ENCODE measurements at places on chromosomes 4 and X. TPM values are rescaled to one million over a fixed set of nuclear protein-coding genes. Genes with fewer than 3 reads are reported as not detected.

GRCh38 chrX:23644744-23645143 lies 22.5 kb upstream of the PRDX4 start:
- H3K4me3 ChIP-seq: no peak overlapping the region
- H3K27ac ChIP-seq: no peak overlapping the region
- H3K36me3 ChIP-seq: no peaks in the 10 kb centered on the region
- H3K4me1 ChIP-seq: no peaks in the 10 kb centered on the region

GRCh38 chrX:48965959-48966358 lies 5.7 kb downstream of the KCND1 start:
- H3K27ac ChIP-seq: no peak overlapping the region
- H3K27me3 ChIP-seq: no peaks in the 10 kb centered on the region
- no peak for DNase-seq
- H3K4me1 ChIP-seq: peaks cover 2% of the 10 kb centered on the region
- H3K36me3 ChIP-seq: peaks cover 5% of the 10 kb centered on the region

DNA sequence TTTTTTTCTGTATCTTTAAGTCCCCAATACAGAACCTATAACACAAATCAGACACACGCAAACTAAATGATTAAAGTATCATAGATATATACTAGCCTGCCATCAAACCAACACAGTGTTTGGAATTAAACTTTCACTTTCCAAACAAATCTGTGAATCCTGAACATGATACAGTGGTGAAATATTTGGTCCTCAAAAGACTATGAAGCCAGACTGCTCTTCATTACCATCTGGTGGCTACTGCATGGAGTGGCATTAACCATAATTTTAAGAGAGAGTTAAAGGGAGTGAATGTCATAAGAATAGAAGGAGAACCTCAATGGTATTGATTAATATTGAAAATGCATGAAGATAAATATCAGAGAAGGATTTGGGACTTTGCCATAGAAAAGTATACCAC lies 9.2 kb upstream of the GABRA4 start:
- no peak for DNase-seq
- H3K4me3 ChIP-seq: no peak overlapping the region
- no peak overlapping the region for H3K27ac ChIP-seq

GRCh38 chrX:36963069-36963808 lies 44.9 kb upstream of the FAM47C start:
- H3K36me3 ChIP-seq: no peaks in the 10 kb centered on the region
- H3K4me1 ChIP-seq: no peaks in the 10 kb centered on the region
- H3K4me3 ChIP-seq: no peak overlapping the region
- no peak overlapping the region for H3K27ac ChIP-seq
- H3K27me3 ChIP-seq: peaks cover 6% of the 10 kb centered on the region

- no peak for DNase-seq
- H3K4me3 ChIP-seq: no peak overlapping the region
- no peaks in the 10 kb centered on the region for H3K36me3 ChIP-seq
- H3K27me3 ChIP-seq: no peaks in the 10 kb centered on the region
Measured at GRCh38 chrX:104151037-104151436, 5.8 kb downstream of the SLC25A53 start.

- no peak overlapping the region for H3K27ac ChIP-seq
- peaks cover 3% of the 10 kb centered on the region for H3K27me3 ChIP-seq
- H3K36me3 ChIP-seq: no peaks in the 10 kb centered on the region
- peaks cover 4% of the 10 kb centered on the region for H3K4me1 ChIP-seq
Measured at GRCh38 chrX:45515262-45516215, 314.9 kb upstream of the DIPK2B start.

- no peak for DNase-seq
- H3K4me3 ChIP-seq: no peak overlapping the region
- H3K27ac ChIP-seq: no peak overlapping the region
- no peaks in the 10 kb centered on the region for H3K36me3 ChIP-seq
- peaks cover 16% of the 10 kb centered on the region for H3K27me3 ChIP-seq
Measured at GRCh38 chr4:88144048-88144447, 14.4 kb downstream of the ABCG2 start.

GRCh38 chr4:1684506-1685234 lies 557 bp upstream of the FAM53A start:
- no peaks in the 10 kb centered on the region for H3K36me3 ChIP-seq
- peaks cover 8% of the 10 kb centered on the region for H3K4me1 ChIP-seq
- H3K4me3 ChIP-seq: peak overlapping the region; percentile 49
- H3K27ac ChIP-seq: no peak overlapping the region
- DNase-seq: peak; percentile 99

DNA sequence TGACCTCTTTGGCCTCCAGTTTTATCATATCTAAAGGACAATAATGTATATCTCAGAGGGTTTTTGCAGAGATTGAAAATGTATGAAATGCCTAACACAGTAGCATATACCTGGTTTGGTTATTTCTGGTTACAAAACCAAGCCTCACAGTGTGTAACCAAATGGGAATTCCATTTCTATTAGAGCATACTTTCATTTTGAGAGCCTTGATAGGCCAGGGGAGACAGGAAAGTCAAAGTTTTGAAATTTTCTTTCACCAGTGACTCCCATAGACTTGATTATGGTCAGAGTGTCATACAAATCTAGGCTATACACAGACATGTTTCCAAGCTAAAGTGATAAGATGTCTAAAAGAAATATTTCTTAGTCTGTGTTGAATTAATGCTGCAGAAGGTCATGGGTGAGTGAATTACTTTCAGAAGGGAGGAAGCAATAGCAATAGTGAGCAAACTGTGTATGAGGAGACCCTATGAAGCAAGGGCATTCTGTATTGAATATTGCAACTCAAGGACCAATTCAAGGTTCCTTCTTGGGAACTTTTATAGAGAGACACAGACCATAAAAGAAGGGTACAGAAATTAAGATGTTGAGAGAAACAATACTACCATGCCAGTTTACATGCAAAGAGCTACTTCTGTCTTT lies 151.1 kb downstream of the PDE5A start:
- no peak for DNase-seq
- H3K36me3 ChIP-seq: peaks cover 36% of the 10 kb centered on the region
- H3K27me3 ChIP-seq: no peaks in the 10 kb centered on the region

GRCh38 chrX:65871671-65872311 lies 168.1 kb downstream of the VSIG4 start:
- no peak overlapping the region for H3K4me3 ChIP-seq
- peaks cover 19% of the 10 kb centered on the region for H3K4me1 ChIP-seq
- no peak for DNase-seq
- no peak overlapping the region for H3K27ac ChIP-seq
- no peaks in the 10 kb centered on the region for H3K27me3 ChIP-seq

DNA sequence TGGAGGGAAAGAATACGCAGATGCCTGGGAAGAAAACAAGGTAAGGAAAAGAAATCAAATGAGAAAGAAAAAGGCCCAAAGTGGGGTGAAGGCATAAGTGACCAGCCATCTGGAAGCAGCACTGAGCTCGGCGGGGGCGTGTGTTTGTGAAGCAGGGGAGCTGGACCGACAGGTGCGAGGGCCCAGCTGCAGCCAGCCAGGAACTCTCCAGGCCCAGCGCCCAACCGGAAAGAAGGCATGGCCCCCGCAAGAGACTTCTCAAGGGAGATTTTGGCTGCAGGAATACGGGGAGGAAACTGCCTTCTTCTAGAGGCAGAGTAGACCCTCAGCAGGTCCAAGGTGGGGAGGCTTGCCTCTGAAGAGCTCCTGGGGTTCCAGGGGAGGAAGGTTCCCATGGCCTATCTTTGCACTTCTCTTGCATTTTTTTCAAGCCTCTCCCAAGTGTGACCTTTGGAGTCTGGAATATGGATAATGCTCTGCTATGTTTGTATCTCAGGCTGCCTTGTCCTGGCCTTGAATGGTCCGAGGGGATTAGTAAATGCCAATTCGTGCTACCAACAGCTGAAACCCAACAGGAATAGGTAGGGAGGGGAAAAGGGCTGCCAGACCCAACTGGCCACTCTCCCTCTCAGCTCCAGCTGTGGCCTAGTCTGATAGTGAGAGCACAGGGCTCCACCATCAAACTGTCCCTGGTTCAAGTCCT lies 10.8 kb upstream of the CITED1 start:
- no peak for DNase-seq
- H3K27ac ChIP-seq: no peak overlapping the region
- no peaks in the 10 kb centered on the region for H3K4me1 ChIP-seq
- H3K27me3 ChIP-seq: peaks cover 1% of the 10 kb centered on the region
- no peaks in the 10 kb centered on the region for H3K36me3 ChIP-seq

DNA sequence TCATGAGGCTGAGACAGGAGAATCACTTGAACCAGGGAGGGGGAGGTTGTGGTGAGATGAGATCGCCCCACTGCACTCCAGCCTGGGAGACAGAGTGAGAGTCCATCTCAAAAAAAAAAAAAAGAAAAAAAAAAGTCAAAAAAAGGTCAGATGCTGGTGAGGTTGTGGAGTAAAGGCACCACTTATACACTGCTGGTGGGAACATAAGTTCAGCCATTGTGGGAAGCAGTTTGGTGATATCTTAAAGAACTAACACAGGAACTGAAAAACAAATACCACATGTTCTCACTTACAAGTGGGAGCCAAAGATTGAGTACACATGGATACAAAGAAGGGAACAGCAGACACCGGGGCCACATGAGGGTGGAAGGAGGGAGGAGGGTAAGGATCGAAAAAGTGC lies 149.0 kb downstream of the PHF8 start:
- H3K27me3 ChIP-seq: no peaks in the 10 kb centered on the region
- no peak overlapping the region for H3K4me3 ChIP-seq
- no peaks in the 10 kb centered on the region for H3K4me1 ChIP-seq
- H3K27ac ChIP-seq: no peak overlapping the region

DNA sequence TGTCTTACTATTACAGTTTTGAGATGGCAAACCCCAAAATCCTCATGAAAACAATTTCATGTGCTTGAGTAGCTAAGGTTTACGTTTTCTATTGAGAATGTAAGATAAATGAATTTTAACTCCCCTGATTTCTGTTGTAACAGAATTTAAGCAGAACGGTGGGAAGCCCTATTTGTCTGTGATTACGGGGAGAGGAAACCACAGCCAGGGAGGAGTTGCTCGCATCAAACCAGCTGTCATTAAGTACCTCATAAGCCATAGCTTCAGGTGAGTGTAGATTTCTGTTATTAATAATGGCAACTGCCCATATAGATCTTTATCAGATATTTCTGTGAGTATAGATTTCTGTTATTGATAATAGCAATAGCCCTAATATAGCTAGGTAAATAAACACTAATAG lies 44.2 kb upstream of the RHOH start:
- H3K27me3 ChIP-seq: no peaks in the 10 kb centered on the region
- H3K4me3 ChIP-seq: peak overlapping the region; percentile 32
- H3K27ac ChIP-seq: no peak overlapping the region

GRCh38 chr4:2604614-2605013 lies 68.2 kb downstream of the FAM193A start:
- DNase-seq: no peak
- H3K4me1 ChIP-seq: peaks cover 13% of the 10 kb centered on the region
- H3K27ac ChIP-seq: no peak overlapping the region
- H3K36me3 ChIP-seq: peaks cover 10% of the 10 kb centered on the region

DNA sequence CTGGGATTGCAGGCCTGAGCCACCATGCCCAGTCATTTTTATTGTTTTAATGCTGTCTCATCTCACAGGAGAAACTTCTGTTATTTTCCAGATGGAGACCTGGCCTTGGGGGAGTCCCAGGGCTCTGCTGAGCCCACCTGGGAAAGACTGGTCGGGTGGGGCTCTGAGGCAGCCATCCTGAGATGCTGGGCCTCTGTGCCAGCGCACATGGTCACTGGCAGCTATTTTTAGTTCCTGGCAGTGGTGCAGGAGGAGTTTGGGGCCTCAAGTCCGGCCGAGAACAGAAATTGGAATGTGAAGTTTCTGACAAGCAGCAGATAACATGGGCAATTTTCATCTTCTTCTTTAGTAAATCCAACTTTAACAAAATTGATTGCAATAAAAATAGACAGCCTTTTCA lies 44.5 kb downstream of the SORCS2 start:
- no peak overlapping the region for H3K27ac ChIP-seq
- H3K4me1 ChIP-seq: no peaks in the 10 kb centered on the region
- H3K4me3 ChIP-seq: no peak overlapping the region
- no peak for DNase-seq
- no peaks in the 10 kb centered on the region for H3K36me3 ChIP-seq

- H3K27me3 ChIP-seq: peaks cover 5% of the 10 kb centered on the region
- no peak overlapping the region for H3K27ac ChIP-seq
- H3K4me1 ChIP-seq: no peaks in the 10 kb centered on the region
- DNase-seq: no peak
- H3K4me3 ChIP-seq: no peak overlapping the region
Measured at GRCh38 chrX:45619290-45619689, 418.6 kb upstream of the DIPK2B start.

DNA sequence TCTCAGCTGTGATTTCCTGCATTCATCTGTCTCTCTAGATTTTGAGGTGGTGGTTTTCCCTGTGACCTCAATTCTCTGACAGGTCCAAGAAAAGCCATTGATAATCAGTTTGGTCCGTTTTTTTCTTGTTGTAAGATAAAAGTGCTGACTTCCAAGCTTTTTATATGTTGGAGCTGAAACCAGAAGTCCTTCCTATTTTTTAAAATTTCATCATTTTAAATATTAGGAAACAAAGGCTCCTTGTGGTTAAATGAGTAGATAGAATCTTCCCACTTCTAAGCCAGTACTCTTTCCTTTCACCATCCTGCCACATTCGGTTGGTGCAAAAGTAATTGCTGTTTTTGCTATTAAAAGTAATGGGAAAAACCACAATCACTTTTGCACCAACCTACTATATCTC lies 18.3 kb downstream of the RNF175 start:
- H3K4me1 ChIP-seq: no peaks in the 10 kb centered on the region
- H3K27ac ChIP-seq: no peak overlapping the region
- H3K27me3 ChIP-seq: peaks cover 10% of the 10 kb centered on the region
- no peak overlapping the region for H3K4me3 ChIP-seq
- no peak for DNase-seq
- no peaks in the 10 kb centered on the region for H3K36me3 ChIP-seq

- no peaks in the 10 kb centered on the region for H3K27me3 ChIP-seq
- DNase-seq: no peak
- no peak overlapping the region for H3K27ac ChIP-seq
- no peaks in the 10 kb centered on the region for H3K4me1 ChIP-seq
- no peaks in the 10 kb centered on the region for H3K36me3 ChIP-seq
Measured at GRCh38 chr4:24243641-24244040, 340.7 kb downstream of the DHX15 start.

GRCh38 chr4:18511727-18512126 lies 490.2 kb upstream of the LCORL start:
- H3K4me3 ChIP-seq: no peak overlapping the region
- H3K36me3 ChIP-seq: no peaks in the 10 kb centered on the region
- H3K27ac ChIP-seq: no peak overlapping the region
- no peaks in the 10 kb centered on the region for H3K27me3 ChIP-seq

- peaks cover 2% of the 10 kb centered on the region for H3K36me3 ChIP-seq
- H3K4me3 ChIP-seq: no peak overlapping the region
- no peak overlapping the region for H3K27ac ChIP-seq
- H3K4me1 ChIP-seq: no peaks in the 10 kb centered on the region
- DNase-seq: no peak
- H3K27me3 ChIP-seq: peaks cover 4% of the 10 kb centered on the region
Measured at GRCh38 chrX:149845385-149845784, 35.6 kb upstream of the MAGEA8 start.

The ADGRG4 gene
- not detected for total RNA-seq

The RHOXF1 gene
- 0.42 TPM for total RNA-seq

The ARHGAP36 gene
- not detected for total RNA-seq

The PNMA5 gene
- 0.17 TPM for total RNA-seq

The PNMA6E gene
- not detected for total RNA-seq

The PDGFRA gene
- total RNA-seq: not detected

The UPF3B gene
- total RNA-seq: 11.1 TPM
